ENCODE measurements at places on chromosomes 2 and 18.

DNA sequence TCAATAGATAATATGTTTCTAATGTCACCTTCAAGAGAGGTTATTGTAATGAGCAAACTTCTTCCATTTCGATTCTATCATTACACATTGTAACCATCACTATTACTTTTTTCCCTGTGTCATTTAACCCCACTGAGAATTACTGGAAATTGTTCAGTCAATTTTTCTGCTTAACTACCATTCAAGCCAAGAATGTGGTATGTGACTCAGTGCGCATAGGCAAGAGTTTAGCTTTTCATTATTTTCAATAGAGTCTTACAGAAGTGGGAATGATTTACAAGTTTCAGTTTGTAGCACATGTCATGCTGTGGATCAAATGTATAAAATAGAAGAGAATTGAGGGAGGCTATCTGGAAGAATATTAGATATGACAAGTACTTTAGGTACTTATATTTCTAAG lies 34.3 kb upstream of the PIEZO2 start:
- peak; percentile 28 for DNase-seq

- DNase-seq, result no peak
Measured at GRCh38 chr2:125959047-125959446, 696.9 kb upstream of the GYPC start.

- peak; percentile 64 for DNase-seq
Measured at GRCh38 chr2:36403675-36404230, 48.2 kb downstream of the CRIM1 start.

DNA sequence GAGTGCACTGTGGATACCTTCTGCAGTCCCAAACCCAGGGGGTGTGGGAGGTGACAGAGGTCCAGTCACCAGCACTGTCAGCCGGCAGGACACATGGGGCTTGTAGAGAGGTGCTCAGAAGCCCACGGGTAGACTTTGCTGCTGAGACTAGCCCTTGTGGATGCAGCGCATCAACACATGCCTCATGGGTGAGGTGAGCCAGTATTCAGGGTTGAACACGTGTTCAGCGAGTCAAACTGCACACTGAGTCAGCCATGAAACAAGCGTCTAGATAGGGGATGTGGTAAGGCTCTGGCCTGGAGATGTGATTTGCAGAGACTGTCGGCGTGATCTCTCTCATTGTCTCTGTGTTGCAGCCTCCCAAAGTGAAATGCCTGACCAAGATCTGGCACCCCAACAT lies 35.8 kb upstream of the SCLY start:
- DNase-seq, result peak; percentile 84

DNA sequence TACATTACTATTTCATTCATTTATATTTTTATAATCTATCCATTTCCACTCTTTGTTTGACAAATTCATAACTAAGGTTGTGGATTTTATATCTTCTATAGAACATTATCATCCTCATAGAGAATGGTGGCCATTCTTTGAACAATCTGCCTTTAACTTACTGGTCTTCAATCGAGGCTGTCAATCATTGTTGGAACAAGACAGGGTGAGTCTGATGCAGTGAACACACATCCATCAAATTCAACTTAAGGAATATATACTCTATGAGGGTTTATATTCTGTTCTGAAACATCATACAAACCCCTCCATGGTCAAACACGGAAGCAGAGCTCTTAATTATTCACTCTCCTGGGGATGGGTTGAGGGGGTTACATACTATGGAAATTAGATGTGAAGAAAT lies 28.3 kb upstream of the KLF7 start:
- DNase-seq, result no peak

GRCh38 chr2:211463397-211463796 lies 907.0 kb downstream of the CPS1 start:
- no peak for DNase-seq

- DNase-seq, result peak; percentile 95
Measured at GRCh38 chr18:22503803-22504202, 86.1 kb upstream of the CTAGE1 start.

GRCh38 chr2:151841047-151841424 lies 12.8 kb upstream of the ARL5A start:
- no peak for DNase-seq

- peak; percentile 14 for DNase-seq
Measured at GRCh38 chr2:97763176-97763845, 49.9 kb downstream of the ZAP70 start.

DNA sequence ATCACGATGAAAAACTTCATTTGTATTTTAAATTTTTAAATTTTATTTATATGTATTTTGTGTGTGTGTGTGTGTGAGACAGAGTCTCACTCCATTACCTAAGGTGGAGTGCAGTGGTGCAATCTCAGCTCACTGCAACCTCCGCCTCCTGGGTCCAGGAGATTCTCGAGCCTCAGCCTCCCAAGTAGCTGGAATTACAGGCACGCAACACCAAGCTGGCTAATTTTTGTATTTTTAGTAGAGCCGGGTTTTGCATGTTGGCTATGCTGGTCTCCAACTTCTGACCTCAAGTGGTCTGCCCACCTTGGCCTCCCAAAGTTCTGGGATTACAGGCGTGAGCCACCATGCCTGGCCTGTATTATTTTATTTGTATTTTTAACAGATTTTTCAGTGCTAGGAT lies 45.8 kb upstream of the WIPF1 start:
- no peak for DNase-seq

- DNase-seq, result no peak
Measured at GRCh38 chr2:150046211-150046610, 441.3 kb downstream of the RND3 start.

DNA sequence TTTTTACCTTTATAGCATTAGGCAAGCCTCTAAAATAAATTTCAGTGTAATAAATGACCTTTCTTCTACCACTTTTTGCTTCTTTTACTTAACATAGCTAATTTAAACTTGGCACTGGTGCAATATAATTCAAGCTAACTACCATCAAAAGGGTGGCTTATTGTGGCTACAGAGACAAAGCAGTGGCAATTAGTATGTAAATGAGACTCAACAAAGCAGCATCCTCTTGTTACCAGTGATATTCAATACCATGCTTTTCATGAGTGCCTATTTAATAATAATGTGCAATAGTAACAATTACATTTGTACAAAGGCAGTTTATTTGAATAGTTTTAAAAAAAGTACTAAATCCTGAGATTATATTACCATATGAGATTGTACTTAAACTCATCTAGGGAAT lies 93.4 kb downstream of the SOS1 start:
- no peak for DNase-seq

- no peak for DNase-seq
Measured at GRCh38 chr18:63297687-63298399, 21.7 kb downstream of the BCL2 start.

Data from fibroblast of mammary gland (primary cell).